ENCODE measurements at places on chromosomes 4 and X. TPM values are rescaled to one million over a fixed set of nuclear protein-coding genes. Genes with fewer than 3 reads are reported as not detected.

Gene FDCSP
- total RNA-seq, result not detected

Gene TCEAL6
- not detected for total RNA-seq

Gene SAGE1
- total RNA-seq, result not detected

Gene DCAF16
- total RNA-seq, result 74.1 TPM

Gene AWAT1
- total RNA-seq, result not detected

Gene IL9R
- total RNA-seq, result 2.8 TPM

Gene SSX3
- not detected for total RNA-seq

Gene HMX1
- total RNA-seq, result not detected

Gene VEGFC
- 1.8 TPM for total RNA-seq

Gene JAKMIP1
- 8.5 TPM for total RNA-seq

Gene TMPRSS11A
- not detected for total RNA-seq

Gene AREG
- total RNA-seq, result 15.0 TPM

Gene THAP9
- total RNA-seq, result 4.9 TPM

- no peak for DNase-seq
Observed at GRCh38 chr4:94400191-94400590, 51.6 kb upstream of the PDLIM5 start.

DNA sequence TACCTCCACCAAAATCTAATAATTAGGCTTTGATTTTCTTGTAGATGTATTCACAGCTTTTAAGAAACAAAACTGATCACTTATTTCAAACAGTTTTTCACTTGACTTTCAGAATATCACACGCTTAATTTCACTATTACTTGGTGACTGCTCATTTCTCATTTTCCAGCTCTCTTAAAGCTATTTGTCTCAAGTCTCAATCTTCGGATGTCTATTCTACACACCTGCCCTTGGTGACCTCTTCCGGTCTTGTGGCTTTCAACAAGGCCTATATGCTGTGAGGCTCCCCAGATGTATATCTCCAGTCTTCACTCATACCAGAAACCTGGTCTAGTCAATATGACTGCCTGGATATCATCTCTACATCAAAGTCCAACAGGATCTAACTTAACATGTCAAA lies 34.9 kb upstream of the ANXA10 start:
- DNase-seq, result no peak

DNA sequence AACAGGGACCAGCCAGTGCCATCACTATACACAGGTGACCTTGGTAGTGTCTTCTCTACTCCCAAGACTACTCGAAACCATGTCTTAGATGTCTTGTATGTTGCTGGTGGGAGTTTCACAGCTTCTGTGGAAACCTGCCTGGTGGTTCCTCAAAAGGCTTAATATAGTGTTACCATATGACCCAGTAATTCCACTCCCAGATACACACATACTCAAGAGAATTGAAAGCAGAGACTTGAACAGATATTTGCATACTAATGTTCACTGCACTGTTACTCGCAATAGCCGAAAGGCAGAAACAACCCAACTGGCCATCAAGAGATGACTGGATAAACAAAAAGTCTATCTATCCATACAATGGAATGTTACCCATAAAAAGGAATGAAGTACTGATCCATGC lies 3.1 kb downstream of the TFDP3 start:
- no peak for DNase-seq

DNA sequence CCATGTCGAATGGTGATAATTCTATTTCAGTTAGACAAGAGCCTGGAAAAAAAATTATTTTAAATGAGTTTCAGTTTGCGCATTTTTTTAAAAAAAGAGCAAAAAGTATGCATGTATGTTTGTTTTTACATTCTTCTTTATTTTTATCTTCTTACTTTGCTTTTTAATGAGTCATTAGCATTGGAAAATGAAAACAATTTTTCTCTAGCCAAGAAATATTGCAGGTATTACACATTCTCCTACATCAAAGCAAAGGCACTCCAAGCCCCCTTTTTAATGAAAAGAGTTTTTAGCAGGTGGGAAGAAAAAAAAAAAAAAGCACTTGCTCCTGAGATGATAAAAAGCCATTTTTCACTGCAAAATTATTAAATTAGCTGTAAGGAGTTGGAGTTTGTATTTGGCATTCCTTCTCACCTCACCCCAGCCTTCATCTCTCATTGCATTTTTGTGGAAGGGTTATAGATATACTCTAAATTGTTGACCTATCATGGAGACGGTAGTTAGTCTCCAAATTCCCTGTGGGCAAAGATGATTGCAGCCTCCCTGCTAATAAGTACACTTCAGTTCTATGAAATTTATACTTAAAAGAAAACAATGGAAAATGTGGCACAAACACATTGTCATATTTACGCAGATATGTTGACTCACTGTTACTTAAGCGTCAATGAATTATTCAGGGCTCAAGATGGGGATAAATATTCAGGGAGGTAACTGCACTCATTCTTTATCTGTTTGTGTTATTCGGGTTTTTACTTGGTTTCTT lies 43.8 kb downstream of the PALLD start:
- DNase-seq, result no peak

GRCh38 chrX:56764153-56764974 lies 35.3 kb downstream of the NBDY start:
- DNase-seq, result peak; percentile 29

DNA sequence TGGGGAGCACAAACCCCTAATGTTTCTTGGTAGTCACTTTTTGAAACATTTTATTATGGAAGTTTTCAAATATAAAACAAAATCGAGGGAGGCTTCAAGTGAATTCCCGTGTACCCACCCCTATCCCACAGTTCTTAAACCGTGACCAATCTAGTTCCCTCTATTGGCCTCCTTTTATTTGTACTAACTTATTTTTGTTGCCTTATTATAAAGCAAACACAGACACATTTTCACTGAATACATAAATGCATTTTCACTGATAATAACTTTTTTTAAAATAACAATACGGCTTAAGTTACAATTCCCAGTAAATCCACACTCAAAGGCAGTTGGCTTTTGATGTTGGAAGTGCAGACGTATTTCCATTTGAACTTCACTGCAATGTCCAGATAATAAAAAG lies 9.3 kb downstream of the HMX1 start:
- no peak for DNase-seq

DNA sequence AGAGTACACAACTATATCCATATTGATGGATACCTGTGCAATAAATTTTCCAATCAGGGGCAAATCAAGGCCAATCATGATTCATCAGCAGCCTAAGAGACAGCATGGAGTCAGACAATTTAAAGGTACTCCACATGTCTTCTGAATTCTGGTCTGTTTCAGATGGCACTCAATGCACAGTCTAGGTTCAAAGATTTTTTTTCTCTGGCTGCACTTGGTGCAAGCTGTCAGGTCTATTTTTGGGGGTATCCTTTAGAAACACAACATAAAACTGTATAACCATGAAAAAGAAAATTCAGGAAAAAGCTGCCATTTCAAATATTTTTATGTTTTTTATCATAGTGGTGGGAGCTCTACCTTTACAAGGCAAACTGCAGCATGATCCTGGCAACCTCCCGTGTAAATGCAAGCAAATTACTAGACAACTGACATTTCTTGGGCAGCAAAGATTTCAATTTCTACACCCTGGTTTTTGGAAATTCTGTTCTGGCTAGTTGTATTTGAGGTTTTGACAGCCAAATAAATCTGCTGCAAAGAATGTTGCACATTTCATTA lies 310.3 kb downstream of the KCNIP4 start:
- DNase-seq, result no peak

GRCh38 chr4:105126311-105127169 lies 20.1 kb upstream of the TET2 start:
- no peak for DNase-seq

DNA sequence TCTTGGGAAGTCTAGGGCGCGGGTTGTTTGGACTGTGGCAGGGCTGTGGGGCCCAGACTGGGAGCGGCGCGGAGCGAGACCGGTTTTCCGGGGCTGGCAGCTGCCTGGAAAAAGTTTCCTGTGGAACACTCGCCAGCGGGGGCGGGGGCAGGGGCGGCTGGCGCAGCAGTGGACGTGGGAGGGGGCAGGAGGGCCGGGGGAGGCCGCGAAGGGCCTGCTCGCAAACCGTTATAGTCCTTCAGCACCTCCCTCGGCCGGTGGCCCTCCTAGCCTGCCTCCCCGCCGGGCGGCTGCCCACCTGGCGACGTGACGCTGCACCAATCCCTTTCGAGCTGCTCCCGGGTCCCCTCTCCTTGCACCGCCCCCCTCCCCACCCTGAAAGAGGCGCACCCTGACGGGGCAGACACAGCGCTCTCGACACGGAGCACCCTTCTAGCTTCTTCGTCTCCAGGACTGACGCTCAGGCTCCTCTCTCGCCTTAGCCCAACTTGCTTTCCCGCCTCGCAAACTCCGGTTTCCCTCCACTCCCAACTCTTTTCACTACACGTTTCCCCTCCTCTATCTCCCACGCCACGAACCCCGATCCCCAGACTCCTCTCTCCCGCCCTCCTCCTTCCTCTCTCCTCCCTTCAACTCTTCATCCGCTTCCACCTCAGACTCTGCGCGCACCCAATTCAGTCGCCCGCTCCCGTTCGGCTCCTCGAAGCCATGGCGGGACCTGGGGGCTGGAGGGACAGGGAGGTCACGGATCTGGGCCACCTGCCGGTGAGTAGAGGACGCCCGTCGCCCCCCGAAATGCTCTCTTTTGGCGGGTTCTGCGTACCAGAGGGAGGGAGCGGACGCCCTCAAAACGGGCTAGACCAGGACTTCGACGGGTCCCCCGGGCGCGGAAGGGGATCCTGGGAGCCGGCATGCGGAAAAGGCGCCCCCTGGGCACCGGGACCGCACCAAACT lies at the start of gene NRK:
TSS of gene NRK (plus strand) at position 402 of the 954 bp plus-strand sequence. CDS start at position 709, 307 bp downstream.
- DNase-seq, result no peak

DNA sequence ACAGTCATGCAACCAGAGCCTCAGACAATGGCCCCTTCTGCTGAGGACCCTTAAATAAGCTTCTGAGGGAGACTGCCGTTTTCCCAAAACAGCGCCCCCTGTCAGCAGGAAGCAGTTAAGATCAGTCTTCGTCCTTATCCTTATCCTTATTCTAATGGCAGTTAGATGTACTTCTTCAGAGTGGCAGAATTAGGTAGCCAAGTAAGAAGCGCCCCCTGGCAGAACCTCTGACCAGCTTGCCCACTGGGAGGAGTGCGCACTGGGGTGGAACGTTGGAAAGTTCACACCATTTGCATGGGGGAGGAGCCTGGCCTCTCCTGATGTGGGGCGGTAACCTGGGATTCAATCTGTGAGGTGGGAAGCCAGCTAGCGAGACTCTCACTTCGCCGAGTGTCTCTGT lies 133.6 kb upstream of the QRFPR start:
- no peak for DNase-seq

- DNase-seq, result no peak
Observed at GRCh38 chrX:150229481-150229880, 133.6 kb upstream of the MAMLD1 start.

- DNase-seq, result no peak
Observed at GRCh38 chr4:97720869-97721432, 422.3 kb downstream of the STPG2 start.

- DNase-seq, result no peak
Observed at GRCh38 chr4:93633721-93634120, 194.8 kb upstream of the ATOH1 start.

DNA sequence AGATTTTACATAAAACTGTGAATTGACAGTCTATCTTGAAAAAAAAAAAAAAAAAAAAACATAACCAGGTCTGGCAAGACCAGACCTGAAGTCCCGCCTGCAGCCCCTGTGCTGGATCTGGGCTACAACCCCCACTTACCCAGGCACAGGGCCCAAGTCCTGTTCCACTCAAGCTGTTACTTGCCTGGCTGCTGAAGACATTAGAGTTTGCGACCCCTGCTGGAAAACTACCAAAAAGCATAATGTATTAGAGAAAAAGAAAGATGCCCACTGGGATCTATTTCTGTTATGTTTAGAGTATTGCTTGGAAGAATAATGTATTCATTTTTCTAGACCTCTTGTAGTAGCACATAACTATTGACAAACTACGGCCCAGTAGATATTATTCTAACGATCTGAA lies 4.7 kb downstream of the HS3ST1 start:
- no peak for DNase-seq

- no peak for DNase-seq
Observed at GRCh38 chrX:40329616-40330015, 231.9 kb upstream of the BCOR start.

DNA sequence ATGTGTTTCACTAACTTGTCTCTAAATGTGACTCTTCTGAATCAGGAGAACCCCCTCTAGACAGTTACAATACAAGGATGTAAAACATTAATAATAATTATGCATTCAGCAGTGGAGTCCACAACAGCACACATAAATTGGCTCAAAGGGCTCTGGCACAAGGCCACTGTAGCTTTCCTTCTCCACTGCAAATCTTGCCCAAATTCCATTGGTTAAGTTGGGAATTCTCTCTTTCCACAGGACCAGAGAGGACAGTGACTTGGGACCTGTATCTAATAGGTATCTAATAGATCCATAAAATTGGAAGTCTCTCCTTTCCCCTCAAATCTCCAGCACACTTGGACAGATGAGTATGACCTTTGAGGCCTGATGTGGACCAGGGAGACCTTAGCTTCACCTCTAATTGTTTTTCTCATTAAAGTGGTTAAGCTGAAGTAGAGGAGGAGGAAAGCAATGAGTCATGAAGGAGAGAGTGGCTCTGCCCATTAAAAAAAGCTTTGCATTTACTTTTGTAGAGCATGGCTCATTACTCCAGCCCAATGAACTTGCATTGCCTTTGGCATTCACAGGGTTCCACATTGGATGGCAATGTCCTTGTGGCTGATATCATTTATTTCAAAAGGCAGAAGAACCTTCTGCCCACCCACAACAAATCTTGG lies 72.3 kb upstream of the SH3RF1 start:
- no peak for DNase-seq

DNA sequence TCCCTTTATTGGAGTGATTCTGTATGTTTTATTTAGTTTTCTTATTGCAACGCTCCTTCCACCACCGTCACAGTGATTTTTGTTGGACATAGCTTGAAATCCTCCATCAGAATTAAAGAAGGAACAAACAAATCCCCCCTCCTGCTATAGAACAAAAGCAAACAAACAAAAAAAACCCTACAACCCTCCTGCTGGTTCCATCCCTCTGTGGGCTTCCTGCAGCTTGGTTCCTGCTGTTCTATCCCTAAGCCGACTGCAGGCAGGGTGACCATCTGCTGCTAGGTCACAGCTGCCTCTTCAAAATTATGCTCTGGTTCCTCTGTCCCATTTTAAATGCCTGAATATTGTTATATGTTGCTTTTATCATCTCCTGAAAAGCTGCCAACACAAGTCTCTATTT lies 116.8 kb upstream of the AGA start:
- no peak for DNase-seq

DNA sequence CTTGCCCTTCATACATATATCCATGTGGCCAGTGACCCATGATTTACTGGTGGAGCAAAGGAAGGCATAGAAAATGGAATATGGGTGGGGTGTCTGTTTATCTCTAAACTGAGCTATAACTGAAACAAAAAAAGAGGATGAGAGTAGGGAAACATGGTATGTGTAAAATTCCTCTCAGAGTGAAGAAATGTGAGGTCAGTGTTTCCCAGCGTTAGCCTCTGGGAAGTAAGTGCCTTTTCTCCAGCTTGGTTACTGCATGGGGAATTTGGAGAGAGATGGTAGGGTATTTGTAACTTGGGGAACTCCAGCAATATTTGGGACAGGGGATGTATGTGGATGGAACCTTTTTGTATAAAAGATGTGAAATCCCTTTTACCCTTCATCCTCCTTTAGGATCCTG lies 89.4 kb downstream of the AFF1 start:
- no peak for DNase-seq

- DNase-seq, result no peak
Observed at GRCh38 chr4:25377572-25378436, 741 bp downstream of the ANAPC4 start.
